Activated T-cell treated with anti-CD3 and anti-CD28 coated beads for 24 hours (primary cell): ENCODE measurements at places on chromosomes 2 and 18.

- no peak for DNase-seq
These were observed 92.5 kb upstream of the MAP2 start for GRCh38 chr2:209331291-209331844.

DNA sequence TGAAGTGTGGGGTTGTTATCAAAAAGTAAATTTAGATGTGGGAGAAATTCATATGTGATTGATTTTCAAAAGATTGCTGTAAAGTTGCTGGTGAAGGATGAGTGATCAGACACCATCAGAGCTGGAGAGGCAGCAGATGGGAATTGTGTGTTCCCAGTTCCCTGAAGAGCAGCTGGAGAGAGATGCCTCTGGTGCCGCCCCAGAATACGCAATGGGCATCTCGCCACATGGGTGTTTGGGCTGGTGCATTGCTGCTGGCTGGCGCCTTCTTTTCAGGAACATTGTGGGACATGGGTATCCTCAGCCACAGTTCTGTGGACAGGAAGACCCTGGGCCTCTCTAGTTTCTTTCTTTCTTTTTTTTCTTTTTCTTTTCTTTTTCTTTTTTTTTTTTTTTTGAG is 11.9 kb downstream of the ATG4B start:
- DNase-seq, result no peak

DNA sequence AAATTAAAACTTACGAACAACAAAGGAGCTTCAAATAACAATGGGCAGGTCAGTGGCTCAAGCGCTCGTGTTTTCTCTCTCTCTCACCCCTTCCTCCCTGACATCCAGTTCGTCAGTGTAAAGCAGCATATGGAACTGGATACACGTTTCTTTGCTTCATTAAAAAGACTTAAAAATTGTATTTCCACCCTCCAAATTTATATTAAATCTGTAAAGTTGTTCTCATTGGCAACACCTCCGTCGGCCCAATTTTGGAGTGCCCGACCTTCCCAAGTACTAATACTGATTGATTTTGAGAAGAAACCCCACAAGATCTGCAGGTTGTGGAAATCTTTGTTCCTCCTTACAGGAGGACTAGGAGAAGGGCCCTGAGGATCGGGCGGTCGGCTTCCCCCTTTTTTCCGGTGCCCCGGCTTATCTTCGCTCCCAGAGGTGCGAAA is 2.2 kb downstream of the TBR1 start:
- DNase-seq, result no peak

GRCh38 chr2:36789181-36789804 is 92.8 kb downstream of the VIT start:
- no peak for DNase-seq

DNA sequence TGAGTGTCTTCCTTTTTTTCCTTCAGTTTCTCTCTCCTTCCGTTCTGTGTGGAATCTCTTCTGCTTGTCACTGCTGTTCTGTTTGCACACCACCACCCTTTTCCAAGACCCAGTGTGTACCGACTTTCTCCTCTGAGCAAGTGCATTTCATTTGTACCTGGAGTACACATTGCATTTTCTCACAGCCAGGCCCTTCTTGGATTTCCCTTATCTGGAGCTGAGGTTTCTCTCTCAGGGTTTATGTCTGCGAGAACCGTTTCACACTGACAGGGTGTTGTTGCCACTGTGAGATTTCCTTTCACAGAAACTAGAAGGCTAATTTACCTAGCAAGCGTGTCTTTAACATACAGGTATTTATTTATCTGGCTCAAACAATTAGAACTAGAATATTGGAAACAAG is 26.2 kb downstream of the NCOA1 start:
- no peak for DNase-seq

DNA sequence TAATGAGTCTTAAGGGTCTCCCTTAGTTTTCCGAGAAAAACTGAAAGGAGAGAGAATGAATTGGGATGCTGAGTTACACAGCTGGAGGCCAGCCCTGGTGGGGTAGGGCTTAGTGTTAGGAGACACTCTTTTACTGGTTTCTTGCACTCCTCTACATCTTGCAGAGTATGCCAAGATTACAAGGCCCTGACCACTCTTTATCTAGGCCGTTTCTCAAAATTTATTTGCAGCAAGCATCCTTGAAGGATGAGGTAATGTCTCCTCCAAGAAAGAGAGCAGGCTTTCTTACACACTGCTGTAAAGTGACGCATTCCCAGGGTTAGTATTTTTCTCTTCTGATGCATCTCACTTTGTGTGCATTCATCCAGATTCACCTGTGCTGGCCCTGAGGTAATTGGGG is 166.2 kb downstream of the TDRD15 start:
- no peak for DNase-seq

DNA sequence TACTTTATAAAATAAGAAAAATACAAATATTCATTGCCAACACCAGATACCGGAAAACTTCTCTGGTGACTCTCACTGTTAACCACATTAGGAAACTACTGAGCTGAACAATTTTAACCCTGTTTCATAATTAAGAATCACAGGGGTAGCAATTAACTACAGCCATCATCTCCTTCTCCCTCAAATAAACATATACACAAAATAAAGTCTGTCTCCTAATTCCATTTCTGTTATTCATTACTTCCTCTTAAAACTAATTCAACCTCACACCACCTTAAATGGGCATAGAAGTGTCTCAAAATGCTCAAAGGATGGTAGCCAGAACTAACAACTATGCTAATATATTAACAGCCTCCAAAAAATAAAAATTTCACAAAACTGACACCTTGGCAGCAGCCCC is 60.7 kb downstream of the ACVR1 start:
- no peak for DNase-seq

GRCh38 chr2:132904142-132904842 is 234.3 kb upstream of the LYPD1 start:
- DNase-seq, result no peak

- DNase-seq, result no peak
These were observed 29.5 kb downstream of the STK39 start for GRCh38 chr2:168217920-168218319.

DNA sequence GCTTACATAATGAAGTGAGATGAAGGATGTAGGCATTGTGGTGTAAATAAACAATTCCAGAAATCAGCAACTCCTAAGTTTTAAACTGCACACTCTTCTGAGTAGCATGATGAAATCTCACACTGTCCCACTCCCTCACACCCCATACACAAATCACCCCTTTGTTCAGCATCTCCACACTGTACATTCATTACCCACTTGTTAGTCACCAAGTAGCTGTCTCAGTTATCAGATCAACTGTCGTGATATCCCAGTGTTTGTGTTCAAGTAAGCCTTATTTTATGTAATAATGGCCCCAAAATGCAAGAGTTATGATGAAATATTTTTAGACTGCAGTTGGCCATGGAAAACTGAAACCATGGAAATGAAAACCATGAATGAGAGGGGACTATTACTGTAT is 135.7 kb downstream of the GRB14 start:
- no peak for DNase-seq

DNA sequence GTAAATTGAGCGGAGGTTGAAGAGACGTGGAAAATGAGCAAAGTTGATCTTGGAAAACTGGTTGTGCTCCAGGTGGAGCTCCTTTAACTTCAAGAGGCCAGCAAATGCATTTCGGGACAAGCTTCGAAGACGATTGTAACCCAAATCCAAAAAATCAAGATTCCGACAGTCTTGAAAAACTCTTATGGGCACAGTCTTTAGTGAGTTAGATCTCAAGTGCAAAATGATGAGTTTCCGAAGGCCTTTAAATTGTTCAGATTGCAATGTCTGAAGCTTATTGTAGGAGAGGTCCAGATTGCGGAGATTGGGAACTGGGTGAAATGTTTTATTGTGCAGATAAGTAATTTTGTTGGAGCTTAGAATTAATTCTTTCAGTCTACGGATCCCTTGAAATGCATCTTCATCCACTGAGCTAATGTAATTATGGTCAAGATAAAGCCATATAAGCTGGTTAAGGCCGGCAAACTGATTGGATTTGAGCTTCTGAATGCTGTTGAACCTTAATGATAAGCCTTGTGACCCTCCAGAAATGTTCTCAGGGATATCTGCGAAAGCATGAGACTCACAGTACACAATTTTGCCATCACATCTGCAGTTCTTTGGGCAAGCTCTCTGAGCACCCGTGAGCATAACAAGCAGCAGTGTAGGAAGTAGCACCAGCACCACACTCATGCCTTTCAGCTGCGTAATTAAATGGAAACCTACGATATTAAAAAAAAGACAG is 2.9 kb downstream of the LRRTM4 start:
- DNase-seq, result no peak
